ENCODE measurements at places on chromosomes 1 and 21.
A peak's percentile ranks its signal among the peaks of the same experiment; 100 is the strongest.

- peak; percentile 32 for DNase-seq
Measured at GRCh38 chr1:111656086-111657017, 36.8 kb downstream of the RAP1A start.

DNA sequence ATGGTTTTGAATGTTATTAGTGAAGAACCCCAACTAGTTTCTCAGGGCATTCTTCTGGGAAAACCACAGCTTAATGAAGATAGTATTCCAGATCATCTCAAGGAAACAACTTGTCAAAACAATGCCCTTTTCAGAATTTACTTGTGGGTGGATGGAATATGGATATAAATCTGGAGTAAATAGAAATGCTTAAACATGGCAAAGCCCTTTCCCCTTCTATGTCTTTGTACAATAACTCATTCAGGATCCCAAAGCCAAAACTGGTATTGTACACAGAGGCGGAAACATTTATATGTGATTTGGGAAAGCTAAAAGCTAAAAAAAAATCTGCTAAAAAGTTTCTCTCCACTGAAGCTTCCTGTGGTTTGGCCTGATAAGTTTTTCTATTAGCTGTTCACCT, 55.5 kb upstream of the RGS5 start:
- DNase-seq: no peak

DNA sequence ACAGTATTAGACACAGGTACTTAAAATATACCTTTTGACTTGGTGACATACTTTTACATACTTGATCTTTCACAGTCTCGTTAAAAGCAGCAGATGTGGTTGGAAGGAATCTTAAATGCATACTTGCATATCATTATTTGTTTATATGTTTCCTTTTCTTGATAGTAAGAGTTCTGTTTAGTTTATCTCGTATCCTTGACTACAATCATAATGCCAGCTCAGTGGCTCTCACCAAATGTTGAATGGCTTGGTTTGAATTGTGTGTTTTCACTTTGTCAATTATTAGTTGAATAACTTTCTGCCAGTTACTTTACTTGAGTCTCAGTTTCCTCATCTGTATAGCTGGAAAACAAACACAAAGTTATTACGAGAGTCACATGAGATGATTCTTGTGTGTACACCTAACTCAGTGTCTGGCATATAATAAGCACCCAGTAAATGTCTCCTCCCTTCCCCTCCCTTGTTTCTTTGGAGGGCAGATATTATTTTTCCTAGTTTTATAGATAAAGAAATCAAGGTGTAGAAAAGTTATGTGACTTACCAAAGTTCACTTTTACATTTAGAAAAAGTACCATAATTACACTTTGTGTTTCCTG, 131.6 kb upstream of the IVNS1ABP start:
- DNase-seq: no peak

DNA sequence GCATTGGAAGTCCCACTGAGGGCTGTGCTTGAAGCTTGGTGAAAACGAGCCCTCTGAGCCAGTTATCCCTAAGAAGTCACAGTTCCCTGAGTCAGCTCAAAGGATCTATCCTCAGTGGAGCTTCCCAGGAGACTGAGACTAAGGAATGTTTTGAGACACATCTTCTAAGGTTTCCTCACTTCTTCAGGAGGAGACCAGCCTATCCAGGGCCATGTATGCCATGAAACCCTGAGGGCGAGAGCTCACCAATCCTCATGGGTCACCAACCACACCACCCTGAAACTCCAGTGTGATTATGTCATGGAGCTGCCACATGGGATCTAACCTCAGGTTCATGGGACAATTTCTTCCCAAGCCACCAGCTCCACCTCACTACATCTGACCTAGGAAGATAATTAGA, 7.6 kb upstream of the TIE1 start:
- DNase-seq: no peak

- DNase-seq: no peak
Measured at GRCh38 chr1:70358921-70359564, 4.5 kb upstream of the ANKRD13C start.

- DNase-seq: no peak
Measured at GRCh38 chr1:74517599-74518051, 5.2 kb upstream of the LRRC53 start.

All from HTR-8/SVneo (cell line).